Activated CD4-positive, CD25-positive, alpha-beta regulatory T cell treated with anti-CD3 and anti-CD28 coated beads, Interleukin-2, amount 50 U/mL, for 72 hours (primary cell): ENCODE measurements at places on chromosomes 1 and 21.

DNA sequence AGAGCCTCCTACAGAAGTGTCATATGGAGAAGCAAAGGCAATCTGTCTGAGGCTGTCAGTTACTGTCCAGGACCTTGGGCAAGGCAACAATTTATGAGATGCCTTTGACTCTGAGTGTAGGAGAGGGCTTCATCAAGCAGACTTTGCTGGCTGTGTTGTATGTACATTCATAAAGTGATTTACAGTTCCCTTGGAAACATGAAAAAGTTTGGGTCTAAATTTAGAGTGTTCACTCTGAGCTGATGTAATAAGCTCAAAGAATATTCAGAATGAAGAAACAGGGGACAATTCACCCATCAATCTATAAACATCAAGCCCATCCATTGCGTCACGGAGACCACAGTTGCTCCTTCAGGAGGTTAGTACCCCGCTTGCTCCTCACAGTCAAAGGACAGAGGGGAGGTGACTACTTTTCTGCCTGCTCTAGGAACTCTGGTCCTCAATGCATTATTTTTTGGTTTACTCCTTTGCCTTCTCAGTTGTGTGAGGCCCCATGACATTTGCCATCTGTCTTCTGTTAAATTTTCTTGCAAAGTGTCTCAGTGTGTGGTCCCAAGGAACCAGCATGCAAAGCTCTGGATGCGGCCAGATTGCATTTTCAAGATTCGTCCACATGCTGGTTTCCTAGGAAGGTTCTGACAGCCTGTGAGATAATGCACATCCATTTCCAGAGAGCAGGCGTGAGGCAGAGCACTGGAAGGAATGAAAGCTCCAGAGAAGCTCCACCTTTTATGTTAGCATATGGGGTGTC is 241.1 kb upstream of the KIAA0040 start:
- DNase-seq = no peak

GRCh38 chr1:168179438-168180147 is 831 bp downstream of the TIPRL start:
- no peak for DNase-seq

DNA sequence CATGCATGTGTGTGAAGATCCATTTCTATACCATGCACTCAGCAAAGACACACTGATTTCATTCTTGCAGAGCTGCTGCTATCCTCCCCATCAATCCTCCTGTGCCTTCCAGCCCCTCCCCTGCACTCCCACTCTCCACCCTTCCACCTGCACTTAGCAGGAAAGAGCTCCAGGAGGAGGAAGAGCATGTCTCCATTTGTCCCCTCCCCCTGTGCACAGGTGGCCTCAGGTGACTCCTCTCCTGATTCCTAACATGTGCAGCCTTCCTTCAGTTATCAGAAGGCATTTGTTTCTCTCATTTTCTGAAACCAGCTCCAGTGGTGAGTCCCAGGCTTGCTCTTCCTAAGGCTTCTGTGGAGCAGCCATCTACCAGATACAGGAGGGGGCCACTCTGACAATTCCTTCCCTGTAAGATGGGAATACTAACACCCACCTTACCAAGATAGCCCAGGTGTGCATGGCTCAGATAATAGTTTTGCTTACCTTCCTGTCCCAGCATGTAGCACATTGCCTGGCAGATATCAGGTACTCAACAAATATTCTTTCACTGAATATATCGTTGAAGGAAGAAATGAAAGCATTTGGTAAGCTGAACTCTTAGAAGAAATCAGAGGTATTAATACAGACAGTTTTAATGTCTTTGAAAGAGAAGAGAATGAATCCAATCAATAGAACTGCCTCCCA is 21.9 kb upstream of the FAM3B start:
- no peak for DNase-seq

DNA sequence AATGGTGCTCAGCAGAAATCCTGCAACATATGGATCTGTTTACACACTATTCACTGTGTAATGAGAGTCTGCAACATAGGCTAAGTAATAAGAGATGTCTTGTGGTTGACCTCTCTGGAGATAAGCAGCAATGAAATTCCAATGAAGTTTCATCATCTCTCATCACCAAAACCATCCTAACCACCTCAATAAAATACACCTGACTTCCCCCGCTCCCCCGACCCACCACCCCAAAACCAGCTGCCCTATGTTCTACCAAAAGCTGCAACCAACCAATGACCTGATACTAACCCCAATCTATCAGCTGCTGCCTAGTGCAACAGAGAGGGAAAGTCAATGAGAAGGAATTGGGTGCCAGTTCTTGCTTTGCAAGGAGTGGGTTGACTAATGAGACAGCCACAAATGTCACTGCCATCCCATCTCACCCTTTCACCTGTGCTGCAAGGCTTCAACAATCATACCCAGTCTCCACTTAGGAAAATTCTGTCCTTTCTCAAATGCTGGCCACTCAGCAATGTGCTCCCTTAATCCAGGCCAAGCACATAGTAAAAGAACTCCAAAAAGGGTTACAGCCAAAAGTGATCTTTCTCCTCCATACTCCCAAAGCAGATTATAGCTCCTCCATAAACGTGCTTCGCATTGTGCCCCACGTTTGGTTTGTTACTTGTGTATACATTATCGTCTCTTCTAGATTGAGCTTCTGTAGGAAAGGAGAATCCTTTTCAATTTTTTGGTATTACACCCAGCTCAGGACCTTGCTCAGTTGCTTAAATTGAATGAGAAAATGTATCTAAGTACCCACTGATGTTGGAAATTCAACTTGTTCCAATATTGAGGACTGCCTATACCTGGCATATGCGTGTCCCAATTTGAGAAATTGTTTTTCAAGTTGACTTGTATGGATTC is 29.0 kb downstream of the MRPL39 start:
- no peak for DNase-seq

DNA sequence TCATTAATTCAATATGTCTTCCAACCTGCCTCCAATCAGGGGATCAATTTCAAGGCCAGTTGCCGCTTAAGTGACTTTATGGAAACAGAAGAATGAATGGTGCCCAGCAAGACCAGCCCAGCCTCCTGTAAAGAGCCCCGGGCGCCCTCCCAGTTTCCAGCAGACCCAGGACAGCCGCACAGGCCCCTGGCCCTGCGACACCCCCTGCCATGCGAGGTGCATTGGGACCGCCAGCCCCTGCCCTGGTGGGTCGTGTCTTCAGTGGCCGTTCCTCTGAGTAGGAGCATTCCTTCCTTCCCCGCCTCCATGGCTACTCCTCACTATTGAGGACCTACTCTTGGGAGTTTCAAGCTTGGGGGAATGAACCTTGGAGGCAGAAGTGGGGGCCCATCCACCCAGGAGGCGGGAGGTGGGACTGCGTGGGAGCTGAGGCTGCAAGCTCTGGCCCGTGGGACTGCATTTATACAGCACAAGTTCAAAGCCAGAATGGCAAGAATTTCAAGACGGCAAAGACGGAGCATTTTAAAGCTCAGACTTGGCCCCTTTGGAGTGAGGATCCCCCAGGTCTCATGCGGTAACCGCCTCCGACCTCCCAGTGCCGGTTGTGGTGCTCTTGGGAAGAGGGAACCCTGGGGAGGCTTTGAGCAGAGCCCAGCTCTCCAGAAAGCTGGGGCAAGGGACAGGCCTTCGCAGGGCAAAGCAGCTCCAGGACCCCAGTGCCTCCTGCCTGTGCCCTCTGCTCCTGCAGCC is 73.1 kb upstream of the ACTRT2 start:
- DNase-seq = no peak

- no peak for DNase-seq
These were observed 329.9 kb upstream of the PROX1 start for GRCh38 chr1:213657879-213658278.

DNA sequence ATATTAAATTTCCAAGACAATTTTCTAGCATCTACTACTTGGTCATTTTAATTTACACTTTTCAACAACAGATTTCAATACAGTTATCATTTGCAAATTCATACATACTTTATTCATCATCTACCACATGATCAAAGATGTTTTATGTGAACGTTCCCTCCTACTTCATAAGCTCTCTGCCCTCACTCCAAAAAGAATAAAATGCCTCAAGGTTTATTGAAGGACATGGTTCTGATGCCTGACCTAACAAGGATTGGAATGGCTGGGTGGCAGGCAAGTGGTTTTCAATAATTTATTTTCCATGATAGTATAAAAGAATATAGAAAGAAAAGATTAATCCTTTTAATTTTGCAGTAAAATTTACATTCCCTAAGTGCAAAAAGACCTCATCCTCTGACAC is 5.4 kb downstream of the CDKN2C start:
- DNase-seq = no peak

GRCh38 chr1:154943649-154944400 is 7.3 kb upstream of the PMVK start:
- peak; percentile 54 for DNase-seq

DNA sequence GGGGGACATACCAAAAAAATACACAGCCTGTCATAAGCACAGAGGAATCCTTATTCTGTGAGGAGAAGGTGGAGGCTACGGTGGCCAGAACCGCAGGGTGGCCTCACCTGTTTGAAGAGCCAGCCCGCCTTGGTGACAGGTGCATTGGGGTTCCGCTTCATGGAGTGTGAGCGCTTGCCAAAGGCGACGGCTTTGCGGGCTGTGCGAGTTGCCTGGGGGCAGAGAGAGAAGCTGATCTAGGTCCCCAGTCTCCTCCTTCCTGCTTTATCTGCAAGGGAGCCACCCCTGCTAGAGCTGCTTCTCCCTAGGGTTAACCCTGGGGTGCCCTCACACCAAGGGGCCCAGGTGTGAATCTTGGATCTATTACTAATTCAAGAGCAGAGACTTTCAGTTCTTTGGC is 54.3 kb upstream of the GOLT1A start:
- no peak for DNase-seq
